Brain (organoid and tissue), 16 donors: ENCODE measurements at places on chromosomes 16 and 17.

DNA sequence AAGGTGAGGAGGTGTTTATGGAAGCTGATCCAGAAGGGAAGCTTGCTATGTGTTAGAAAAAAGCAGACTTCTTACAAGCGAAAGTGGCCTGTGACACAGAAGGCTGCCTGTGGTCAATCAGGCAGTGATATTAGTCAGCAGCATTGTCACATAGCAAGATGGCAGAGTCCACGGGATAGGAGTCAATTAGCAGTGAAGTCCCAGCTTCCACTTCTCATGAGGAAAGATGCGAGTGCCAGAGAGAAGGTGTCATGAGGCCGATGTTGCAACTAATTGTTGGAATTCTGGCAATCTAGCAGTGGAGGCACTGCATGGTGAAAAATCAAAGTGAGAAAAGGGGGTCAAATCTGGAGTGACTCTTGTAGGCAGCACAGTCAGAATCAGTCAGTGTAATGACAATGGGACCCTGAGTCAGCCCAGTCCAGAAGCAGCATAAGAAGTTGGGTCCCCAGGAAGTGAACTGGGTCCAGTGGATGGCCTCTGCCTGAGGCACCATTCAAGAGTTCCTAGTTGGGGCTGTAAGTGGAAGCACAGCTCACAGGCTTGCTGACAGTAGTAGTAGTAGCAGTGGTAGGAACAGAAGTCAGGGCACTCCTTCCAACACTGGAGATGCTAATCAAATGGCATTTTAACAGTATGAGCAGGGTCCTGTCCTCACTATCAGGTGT, 85.1 kb downstream of the TNFRSF13B start:
- no peak for DNase-seq

DNA sequence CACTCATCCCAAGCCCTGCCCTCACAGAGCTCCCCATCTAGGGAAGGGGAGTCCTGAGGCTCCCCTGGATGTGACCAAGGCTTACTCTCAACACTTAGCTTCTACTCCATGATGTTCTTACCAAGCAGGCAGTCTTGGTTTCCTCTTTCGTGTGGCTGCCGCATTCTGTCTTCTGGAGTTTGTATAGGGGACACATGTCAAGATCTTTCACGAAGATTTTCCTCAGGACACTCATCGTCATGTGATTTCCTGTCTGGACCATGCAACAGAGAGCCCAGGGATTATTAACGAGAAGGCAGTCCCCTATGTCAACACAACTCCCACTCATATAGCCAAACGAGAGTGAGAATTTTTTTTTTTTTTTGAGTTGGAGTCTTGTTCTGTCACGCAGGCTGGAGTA, 10.4 kb downstream of the PRSS54 start:
- DNase-seq: no peak

DNA sequence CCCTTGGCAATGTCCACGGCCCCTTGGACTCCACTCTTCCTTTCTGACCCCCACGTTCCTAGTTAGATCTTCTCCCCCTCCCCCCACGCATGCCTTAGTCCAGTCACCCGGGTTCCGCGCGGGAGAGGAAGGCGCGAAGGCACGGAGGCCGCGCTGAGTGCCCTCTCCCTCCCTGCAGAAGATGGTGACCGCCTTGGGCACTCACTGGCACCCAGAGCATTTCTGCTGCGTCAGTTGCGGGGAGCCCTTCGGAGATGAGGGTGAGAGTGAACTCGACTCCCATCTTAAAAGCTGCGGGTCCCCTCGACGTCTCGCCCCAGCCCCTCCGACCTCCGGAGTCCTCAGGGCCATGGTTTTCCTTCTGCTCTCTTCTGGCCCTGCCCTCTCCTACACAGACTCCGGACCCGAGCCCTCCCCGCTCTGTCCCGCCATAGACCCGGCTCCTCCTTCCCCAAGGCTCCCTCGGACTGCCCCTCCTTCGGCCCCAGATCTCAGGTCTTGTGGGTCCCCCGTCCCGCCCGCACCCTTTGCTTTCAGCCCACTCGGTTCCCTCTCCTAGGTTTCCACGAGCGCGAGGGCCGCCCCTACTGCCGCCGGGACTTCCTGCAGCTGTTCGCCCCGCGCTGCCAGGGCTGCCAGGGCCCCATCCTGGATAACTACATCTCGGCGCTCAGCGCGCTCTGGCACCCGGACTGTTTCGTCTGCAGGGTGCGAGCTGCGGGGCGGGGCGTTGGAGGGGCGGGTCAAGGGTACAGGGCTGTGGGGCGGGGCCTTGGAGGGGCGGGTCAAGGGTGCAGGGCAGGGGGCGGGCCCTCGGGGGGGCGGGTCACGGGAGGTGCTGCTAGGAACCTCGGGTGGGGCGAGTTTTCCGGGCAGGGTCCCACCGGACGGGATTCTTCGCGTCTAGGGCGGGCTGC, 4.6 kb downstream of the TGFB1I1 start:
- DNase-seq: peak; percentile 16

DNA sequence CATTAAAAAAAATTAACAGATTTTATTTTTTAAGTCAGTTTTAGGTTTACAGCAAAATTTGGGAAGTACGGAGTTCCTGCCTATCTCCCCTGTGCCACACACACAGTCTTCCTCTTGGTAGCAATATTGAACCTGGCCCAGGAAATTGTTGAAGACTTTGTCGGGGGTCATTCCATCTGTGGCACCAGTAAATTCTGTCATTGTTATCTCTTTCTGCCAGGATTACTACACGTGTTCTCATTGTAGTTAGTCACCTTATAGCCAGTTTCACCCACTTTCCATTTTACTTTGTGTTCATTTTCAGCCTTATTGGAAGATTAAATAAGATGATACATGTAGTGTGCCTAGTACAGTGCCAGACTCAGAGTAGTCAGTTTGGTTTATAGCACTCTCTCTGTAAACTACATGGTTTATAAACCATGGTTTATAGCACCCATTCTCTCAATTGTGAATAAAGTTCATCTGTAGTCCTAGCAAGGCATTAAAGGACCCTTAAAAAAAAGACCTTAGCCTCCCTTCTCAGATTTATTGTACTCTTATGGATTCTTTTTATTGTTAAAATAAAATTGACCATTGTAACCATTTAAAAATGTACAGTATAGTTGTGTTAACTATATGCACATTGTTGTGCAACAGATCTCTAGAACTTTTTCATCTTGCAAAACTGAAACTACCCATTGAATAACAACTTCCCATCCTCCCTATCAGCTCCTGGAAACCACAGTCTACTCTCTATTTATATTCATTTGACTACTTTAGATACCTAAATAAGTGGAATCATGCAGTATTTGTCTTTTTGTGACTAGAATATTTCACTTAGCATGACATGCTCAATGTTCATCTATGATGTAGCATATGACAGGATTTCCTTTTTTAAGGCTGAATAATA, 36.1 kb downstream of the NLK start:
- DNase-seq: no peak

- no peak for DNase-seq
Measured at GRCh38 chr17:40548491-40548981, 16.7 kb downstream of the CCR7 start.

GRCh38 chr17:45200701-45201100, 21.0 kb upstream of the FMNL1 start:
- DNase-seq: no peak

DNA sequence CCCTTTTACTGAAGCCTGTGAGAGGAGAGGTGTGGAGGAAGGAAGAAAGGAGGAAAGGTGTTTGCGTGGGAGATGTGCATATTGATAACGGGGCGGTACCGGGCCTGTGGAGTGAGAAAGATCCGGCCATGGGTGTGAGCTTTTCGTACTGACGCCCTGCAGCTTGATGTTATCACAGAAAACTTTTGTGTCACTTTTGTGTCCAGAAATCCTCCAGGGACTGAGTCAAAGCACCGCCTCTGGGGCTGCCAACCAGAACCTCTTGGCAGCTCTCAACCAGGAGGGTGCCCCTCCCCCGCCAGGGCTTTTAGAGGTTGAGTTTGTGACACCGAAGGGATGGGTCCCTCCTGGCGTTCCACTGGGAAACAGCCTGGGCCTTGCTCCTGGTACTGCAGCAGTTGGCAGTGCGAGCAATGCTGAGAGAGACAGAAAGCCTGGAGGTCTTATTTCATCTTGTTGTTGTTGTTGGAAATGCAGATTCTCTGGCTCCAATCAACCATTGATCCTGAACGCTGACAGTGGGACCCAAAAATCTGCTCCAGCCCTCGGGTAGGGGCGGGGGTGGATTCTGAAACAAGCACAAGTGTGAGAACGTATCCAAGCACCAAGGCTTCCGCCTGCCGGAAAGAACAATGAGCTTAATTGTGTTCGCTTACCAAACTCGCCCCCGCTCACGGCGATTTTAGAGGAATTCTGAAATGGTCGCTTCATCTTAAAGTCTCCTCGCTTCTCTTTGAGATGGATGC, 65.0 kb downstream of the CRISPLD2 start:
- peak; percentile 51 for DNase-seq

GRCh38 chr16:50742576-50743200, 802 bp downstream of the CYLD start:
- DNase-seq: peak; percentile 20

GRCh38 chr17:40705584-40705983, 2.0 kb upstream of the KRT24 start:
- DNase-seq: no peak

- DNase-seq: no peak
Measured at GRCh38 chr17:40598619-40599467, 33.6 kb upstream of the CCR7 start.

DNA sequence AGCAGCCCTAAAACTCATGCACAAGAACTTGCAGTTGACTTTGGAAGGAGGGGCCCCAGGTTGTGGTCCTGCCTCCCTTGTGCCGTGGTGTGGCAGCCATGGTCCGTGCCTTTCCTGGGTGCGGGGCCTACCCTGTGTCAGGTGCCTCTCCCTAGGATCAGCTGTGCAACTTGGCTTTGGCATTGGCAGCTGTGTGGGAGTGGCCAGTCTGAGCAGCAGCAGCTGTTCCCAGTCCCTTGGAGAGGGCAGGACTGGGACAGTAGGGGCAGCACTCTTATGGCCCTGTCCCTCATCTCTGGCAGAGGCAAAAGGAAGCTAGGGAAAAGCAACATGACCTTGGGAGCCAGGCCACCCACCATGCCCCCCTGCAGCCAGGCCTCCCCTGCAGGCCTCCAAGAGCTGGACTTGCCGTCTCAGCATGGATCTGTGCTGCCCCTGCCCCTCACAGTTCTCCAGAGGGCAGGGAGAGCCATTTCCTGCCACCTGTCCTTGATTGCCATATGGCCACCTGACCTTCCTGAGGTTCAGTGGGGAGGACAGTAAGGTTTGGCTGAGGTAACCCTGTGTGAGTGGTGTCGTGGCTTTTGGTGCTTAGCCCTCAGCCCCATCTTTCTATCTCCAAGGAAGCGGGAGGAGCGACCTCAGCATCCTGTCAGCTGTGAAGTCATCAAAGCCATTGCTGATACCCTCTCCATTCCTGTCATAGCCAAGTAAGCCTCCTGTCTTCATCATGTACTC, 15.5 kb upstream of the NFATC3 start:
- DNase-seq: no peak

GRCh38 chr16:70803319-70803718, 2.4 kb upstream of the VAC14 start:
- no peak for DNase-seq

- DNase-seq: no peak
Measured at GRCh38 chr16:74075393-74075792, 221.2 kb upstream of the PSMD7 start.

DNA sequence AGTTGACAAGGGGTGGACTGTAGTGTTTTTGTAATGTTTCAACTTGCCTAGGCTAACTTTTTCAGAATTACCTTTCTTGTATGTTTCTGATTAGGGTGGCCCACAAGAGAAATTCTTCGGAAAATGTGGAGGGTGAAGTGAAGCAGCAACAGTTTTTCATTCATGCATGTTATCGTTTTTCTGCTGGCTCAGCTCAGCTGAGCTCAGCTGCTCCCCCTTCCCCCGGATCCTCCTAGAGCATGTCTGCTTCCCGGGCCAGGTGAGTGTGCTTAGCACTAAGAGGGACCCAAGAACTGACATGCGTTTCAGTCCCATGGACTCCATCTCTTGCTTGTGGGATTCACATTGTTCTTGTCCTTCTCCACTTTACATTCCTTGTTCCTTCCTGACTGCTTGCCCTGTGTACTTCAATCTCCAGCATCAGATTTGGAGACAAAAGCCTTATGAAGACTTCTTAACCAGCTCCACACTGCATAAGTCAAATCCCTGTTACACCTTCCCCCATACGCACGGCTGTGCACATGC, 33.6 kb downstream of the SCPEP1 start:
- no peak for DNase-seq

DNA sequence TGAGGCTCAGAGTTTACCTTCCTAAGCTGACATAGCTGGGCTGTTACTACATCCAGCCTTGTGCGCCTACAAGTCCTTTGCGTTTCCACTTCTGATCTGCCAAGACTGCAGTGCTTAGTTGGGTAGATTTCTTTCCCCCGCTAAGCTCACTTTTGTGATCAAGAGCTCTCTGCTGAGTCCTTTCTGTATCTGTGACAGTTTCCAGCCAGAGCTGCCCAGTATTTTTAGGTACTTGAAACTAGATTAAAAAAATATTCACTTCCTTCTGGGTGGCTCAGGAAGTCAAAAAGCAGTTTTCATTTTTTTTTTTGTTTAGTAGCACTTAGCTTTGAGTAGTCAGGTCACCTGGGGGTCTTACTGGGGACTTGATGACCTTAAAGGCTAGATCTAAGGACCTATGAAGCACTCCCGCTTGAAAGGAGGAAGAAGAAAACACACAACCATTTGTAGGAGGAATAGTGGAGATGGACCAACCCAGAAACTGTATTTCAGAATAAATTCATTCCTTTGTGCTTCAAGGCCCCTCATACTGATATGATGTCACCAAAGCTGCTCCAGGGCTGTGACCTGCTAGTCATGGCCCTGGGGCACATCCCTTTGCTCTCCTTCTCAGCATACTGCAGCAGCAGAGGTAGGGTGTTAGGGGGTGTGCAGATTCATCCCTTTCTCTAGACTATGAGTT, 75.6 kb upstream of the HNF1B start:
- no peak for DNase-seq

- DNase-seq: no peak
Measured at GRCh38 chr17:48769009-48769675, 40.6 kb upstream of the HOXB13 start.

- no peak for DNase-seq
Measured at GRCh38 chr17:10276436-10276835, 78.0 kb upstream of the GAS7 start.

- DNase-seq: no peak
Measured at GRCh38 chr17:51103050-51103449, 17.6 kb downstream of the SPAG9 start.

DNA sequence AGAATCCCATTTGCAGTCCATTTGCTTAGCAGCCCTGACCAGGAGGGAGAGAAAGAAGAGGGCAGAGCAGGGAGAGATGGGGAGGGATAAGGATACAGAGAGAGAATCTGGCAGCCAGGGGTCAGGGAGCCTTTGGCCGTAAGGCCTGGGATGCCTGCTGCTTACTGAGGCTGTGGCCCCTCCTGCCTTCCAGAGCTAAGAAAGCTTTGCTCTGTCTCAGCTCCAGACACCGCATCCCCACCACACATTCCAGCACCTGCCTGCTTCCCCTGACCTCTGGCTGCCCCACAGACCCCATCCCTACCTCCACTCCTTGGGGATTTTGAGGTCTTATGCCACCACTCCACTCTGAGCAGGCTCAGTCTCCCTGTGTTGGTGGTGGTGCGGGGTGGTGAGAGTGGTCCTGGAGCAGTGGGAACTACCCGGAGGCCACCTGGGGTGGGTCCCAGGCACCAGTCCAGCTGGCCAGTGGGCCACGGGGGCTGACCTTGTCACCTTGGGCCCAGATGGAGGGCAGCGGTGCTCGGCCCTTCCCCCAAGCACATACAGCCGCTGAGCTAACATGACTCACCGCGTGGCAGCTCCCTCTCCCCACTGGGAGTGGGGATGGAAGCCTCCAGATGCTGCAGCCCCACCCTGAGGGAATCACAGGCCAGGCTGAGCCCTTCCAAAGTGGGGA, 58.3 kb downstream of the RAI1 start:
- DNase-seq: no peak
